GM12865 (cell line): ENCODE measurements at places on chromosomes 7 and 10.

DNA sequence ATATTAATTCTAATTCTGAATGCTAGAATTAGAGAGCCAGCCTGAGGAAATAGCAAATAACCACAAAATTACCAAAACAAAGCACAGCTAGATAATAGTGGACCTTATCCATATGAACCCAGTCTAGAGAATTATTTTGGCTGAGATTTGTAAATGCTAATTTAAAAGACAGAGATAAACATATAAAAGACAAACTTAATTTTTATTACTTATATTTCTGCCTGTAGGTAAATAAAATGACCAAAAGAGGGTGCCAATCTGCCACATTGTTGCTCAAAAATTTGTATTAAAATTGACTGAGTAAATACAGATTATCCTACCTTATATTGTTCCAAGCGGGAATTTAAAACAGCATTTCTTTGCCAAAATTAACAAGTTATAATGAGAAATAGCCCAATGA is 20.2 kb downstream of the RTKN2 start:
- DNase-seq, result no peak

GRCh38 chr10:6478722-6479121 is 101.4 kb downstream of the PRKCQ start:
- DNase-seq, result no peak

DNA sequence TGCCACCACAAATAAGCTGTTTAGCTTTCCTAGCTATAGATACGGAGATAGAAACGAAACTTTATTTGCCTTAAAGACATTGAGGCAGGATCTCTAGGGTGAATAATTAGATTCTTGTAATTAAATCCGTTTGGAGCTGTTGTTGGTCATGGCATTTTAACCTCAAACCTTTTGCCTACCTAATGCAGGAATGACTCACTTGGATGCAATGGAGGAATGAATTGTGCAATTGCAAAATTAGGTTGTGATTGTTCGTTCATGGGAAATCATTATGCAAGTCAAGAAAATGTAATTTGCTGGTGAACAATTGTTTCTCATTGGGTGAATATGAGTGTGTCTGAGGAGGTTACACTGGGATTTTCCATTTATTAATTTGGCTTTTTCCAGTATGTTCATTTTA is 703.5 kb downstream of the GATA3 start:
- no peak for DNase-seq

GRCh38 chr7:105769901-105770628 is 106.3 kb downstream of the ATXN7L1 start:
- peak; percentile 40 for DNase-seq

GRCh38 chr7:94182066-94182465 is 177.9 kb upstream of the BET1 start:
- no peak for DNase-seq

DNA sequence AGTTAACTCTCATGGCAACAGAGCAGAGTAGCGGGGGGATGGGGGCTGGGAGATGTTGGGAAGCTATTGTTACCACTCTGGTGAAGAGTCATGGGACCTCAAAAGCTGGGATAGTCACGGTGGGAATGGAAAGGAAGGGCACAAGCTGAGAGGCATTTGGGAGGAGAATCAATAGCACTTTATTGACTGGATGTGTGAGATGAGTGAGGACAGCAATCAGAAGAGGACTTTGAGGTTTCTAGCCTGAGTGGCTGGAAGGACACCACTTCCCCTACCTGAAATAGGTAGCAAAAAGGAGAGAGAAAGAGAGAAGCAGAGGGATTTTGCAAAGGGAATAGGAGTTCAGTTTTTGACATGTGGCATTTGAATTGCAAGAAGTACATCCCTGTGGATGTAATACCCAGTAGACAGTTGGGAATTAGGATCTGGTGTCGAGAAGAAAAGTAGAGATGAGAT is 27.2 kb downstream of the SCD start:
- DNase-seq, result peak; percentile 16

GRCh38 chr7:123372368-123372767 is 162.0 kb downstream of the IQUB start:
- DNase-seq, result no peak

GRCh38 chr7:85230623-85231022 is 43.8 kb upstream of the SEMA3D start:
- DNase-seq, result no peak

DNA sequence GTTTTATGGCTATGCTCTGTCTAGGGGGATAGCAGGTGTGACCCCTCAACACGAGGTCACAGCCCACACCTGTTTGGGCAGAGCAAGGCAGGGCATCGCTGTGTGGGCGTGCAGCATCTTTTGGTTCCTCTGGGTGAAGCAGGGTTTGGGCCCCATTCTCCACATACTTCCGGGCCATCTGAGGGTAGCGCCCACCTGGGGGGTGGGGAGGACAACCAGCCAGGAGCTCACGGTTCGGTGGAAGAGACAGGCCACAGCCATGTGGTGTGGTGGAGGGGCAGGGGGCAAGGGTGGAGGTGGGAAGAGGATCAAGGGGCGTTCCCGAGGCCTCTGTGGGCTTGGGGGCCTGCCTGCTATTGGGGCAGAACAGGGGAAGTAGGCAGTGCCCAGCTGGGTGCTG is 2.4 kb downstream of the SH2B2 start:
- peak; percentile 73 for DNase-seq

GRCh38 chr7:69359003-69359700 is 239.1 kb upstream of the AUTS2 start:
- DNase-seq, result no peak

GRCh38 chr10:129694691-129695243 is 227.7 kb downstream of the MGMT start:
- no peak for DNase-seq

DNA sequence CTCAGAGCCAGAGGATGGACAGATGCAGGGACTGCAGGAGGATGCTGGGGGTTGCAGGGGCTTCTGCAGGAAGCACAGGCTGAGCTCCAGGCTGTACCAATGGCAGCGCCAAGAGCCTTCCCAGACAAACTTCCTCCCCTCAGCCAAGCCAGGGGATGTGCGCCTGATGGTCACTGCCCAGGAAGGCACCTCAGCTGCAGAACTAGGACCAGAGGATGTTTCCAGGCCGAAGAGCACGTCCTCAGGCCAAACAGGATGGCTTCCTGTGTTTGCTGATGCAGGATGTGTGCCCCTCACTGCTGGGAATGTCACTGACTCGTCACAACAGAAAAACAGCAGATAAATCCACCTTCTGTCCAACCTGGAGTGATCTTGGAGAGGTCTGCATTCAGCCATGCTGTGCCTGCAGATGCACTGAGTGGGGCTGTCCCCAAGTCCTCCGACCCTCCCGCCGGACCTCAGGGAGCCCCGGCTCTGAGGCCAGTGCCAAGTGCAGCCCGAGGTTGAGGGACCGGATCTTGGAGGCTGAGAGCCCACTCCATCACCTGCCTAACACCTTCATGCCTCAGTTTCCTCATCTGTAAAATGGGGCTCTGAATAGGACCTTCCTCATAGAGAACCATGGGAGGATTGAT is 152.5 kb upstream of the CHST15 start:
- DNase-seq, result no peak

DNA sequence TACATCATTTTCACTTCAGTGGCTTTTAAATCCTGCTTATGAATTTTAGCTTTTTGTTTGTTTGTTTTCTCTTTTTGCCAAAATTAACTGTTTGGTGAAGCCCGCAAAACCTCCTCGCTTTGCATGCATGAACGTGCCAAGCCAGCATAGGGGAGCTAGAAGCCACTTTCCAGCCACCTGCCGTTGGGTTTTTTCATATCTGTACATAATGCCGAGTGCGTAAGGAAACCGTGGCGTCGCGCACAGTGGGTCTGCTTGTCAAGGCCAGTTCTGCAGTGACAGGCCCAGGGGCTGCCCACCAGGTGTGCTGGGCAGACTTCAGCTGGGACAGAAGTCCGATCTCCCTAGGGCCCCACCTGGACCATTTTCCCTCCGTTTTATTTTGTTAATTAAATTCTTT is 41.1 kb downstream of the WIPI2 start:
- DNase-seq, result peak; percentile 83

- DNase-seq, result peak; percentile 87
Measured at GRCh38 chr7:21939136-21939857, 6.4 kb downstream of the CDCA7L start.

DNA sequence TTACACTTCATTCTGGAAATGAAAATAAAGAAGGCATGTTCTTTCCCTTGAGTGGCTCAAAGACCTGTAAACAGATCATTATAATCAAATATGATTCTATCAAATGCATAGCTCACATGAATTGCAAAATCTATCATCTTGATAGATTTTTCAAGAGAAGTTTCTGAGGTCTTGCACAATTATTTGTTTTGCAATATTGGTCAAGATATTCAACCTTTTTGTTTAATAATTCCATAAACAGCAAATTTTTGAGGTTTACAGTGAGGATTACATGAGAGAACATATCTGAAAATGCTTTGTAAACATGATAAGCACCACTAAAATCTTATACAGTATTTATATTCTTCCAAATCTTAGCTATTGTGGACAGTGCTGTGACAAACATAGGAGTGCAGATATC is 160.8 kb downstream of the HDAC9 start:
- no peak for DNase-seq

DNA sequence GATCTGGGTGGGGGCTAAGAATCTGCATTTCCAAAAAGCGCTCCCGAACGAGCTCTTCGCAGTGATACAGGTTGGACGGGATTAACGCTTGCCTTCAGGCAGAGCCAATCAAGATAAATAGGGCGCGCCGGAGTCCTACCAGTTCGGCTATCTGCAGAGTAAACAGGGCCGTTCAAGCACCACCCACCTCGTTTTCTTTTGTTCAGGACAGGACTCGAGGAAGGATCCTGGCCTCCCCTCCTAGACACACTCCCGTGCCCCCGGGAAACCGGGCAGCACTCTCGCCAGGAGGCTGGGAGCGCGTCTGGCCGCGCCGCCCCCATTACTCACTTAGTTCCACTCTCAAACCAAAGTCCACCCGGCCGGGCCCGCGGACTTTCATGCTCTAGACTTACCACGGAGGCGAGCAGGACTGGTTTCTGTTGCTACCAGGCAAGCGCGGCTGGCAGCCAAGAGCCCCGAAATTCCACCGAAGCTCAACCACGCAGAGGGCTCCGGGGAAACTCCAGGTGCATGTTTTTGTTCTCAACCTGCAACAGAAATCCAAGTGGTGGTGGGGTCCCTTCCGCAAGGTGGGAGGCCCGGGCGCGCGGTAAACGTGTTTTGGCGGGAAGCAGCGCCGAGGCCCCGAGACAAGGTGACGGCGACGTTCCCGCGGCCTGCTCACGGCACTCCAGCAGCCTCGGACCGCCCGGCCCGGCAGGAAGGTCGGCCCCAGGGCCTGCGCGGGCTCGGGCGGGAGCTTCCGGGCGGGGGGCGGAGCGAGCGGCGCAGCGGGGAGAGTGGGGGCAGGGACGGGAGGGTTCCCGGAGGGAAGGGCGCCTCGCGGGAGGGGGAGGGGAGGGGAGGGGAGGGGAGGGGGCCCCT is 12.7 kb downstream of the HNRNPF start:
- peak; percentile 91 for DNase-seq

DNA sequence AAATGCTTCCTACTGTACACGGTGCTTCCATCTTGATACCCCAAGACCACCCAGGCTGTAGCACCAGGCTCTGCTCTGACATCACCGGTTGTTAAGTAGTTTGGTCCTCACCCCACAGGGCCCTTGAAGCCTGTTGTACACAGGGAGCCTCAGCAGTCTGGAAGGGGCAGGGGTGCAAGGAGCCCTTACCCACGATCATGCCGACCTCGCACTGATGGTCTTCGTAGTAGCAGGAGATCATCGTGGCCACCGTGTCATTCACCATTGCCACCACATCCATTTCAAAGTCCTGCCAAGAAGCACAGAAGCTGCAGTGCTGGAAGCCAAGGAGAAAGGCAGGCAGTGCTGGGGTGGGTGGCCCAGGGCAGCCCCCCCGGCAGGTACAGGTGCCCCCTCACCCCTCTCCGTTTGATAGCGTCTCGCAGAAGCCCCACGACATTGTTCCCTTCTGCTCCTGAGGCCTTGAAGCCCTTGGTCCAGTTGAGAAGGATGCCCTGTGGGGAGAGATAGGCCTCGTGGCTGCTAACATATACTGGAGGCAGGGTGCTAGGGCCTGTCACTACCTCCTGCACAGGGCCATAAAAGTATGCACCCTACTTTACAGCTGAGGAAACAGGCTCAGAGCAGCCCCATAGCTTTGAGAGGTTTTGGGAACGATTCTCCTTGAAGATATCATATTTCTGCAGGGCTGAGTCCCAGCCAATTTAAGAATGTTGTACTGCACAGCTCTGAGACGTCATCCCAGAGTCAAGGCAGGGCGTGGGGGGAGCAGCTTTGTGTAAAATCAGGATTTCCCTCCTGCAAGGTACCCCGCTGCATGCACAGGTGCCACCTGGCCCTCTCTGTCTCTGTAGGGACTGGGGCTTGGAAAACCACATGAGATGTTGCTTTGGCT is 8.7 kb upstream of the MYL7 start:
- DNase-seq, result no peak

GRCh38 chr10:106139915-106140314 is 1024.6 kb downstream of the SORCS1 start:
- DNase-seq, result no peak

GRCh38 chr7:152556013-152556755 is 119.8 kb downstream of the XRCC2 start:
- DNase-seq, result no peak

DNA sequence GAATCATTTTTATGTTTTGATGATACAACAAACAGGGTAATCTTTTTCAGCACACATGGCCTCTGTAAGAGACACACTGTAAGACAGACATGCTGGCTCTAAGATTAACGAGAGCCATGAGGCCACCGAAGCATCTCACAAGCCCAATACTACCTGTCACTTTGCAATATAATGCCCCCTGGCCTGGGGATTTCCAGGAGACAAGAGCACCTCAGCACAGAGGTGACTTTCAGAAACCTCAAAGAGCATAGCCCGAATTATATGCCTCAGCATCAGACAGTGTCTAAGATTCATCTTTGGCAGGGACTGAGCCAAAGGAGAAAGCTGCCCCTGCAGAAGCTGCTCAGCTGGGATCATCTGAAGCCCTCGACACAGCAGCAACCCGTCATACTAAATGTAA is 44.2 kb upstream of the TMEM213 start:
- DNase-seq, result no peak

GRCh38 chr10:111548084-111548726 is 471.4 kb downstream of the ADRA2A start:
- no peak for DNase-seq

- no peak for DNase-seq
Measured at GRCh38 chr10:77068272-77068671, 569.3 kb downstream of the KCNMA1 start.

GRCh38 chr7:148556892-148557291 is 33.7 kb upstream of the C7orf33 start:
- DNase-seq, result no peak

DNA sequence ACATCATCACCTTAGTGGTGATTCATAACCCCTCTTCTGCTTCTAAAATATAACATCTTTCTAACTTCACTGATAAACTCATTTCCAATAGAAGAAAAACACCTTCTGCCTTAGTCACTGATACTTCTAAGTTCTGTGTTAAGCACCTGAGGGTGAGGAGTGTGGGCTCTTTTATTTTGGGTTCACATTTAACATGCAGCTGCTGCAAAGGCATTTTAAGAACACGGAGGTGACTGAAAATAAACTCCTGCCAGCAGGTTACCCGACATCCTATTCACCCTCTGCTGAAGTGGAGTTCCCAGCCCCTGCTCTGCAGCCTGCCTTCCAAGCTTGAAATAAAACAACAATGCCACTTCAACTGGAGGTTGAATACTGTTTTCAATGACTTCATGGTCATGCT is 202.9 kb upstream of the PLXNA4 start:
- no peak for DNase-seq

GRCh38 chr10:30542001-30542894 is 87.3 kb downstream of the LYZL2 start:
- peak; percentile 61 for DNase-seq

- DNase-seq, result no peak
Measured at GRCh38 chr7:150400008-150400787, 21.1 kb downstream of the ZNF775 start.
